ENCODE measurements at places on chromosomes 12 and 14.

- no peak for DNase-seq
Measured at GRCh38 chr12:108482717-108483212, 32.3 kb upstream of the FICD start.

DNA sequence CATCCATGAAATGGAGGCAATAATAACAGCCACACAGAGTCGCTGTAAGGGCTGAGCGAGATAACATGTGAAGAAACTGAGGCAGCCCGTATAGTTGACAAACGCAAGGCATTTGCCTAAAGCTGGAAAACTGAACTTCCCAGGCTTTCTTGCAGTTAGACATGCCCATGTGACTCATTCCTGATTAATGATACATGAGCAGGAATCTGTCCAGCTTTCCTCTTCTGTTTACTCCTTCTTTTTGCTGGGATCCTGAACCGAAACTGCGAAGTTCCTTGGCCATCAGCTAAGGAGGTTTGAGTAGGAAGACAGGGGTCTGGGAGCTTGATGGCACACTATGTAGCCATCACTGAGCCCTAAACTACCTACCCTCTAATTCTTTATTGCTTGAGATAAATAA lies 52.2 kb downstream of the ST8SIA1 start:
- DNase-seq, result no peak

GRCh38 chr12:110846615-110847566 lies at the start of gene CCDC63:
Gene CCDC63 (plus strand): TSS chr12:110846987. CDS start chr12:110852955, 5,968 bp downstream.
- DNase-seq, result no peak

DNA sequence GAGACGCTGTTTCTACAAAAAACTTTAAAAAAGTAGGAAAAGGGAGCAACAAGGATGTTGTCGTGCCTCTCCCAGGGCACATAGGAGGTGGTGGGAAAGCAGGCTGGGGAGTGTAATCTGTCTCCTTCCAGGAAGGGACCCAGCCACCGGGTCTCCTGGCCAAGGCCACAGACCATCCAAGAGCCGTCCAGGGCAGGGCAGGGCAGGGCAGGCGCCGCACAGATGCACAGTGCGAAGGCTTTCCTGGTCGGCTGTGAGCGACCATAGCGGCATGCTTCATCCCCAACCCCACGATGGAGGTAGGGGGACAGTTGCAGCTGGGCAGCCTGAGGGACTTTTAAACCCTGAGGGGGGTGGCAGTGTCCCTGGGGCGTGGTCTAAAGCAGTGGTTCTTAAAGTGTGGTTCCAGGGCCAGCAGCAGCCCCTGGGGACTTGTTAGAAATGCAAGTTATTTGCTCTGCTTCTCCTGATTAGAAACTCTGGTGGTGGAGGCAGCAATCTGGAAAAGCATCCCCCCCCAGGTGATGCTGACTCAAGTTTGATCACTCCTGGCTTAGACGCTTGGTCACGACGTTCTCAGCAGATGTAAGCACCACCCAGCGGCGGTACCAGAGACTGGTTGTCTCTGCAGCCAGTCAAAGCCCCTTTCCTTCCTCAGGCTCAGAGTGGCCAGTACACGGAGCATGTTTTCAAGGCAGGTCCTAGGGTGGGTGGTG lies 197.4 kb upstream of the PRMT8 start:
- no peak for DNase-seq

DNA sequence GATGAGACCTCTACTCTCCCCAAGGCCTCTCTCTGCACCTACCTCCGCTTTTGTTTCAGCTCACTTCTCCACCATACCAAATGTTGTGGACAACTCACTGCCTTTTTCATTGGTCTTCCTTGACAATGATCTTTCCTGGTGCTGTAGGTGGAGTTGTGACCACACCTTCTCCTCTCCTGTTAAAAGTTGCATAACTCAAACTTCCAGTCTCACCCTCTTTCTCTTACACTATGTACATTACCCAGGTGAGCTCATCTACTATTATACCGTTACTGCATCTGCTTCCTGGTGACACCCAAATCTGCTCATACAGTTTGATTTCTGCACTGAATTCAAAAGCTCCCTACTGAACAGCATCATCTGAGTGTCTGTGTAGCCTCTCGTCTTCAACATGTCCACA lies 542.8 kb downstream of the GALC start:
- DNase-seq, result no peak

GRCh38 chr12:1343422-1343821 lies 251.0 kb downstream of the FBXL14 start:
- DNase-seq, result no peak

GRCh38 chr12:5027046-5027821 lies 16.4 kb upstream of the KCNA5 start:
- no peak for DNase-seq
